ENCODE measurements at places on chromosomes 1 and 21.

GRCh38 chr1:206706298-206706791 is 21.6 kb downstream of the MAPKAPK2 start:
- peak; percentile 87 for DNase-seq

GRCh38 chr1:53390736-53391135 is 62.9 kb upstream of the LRP8 start:
- no peak for DNase-seq

- DNase-seq: peak; percentile 79
Observed at GRCh38 chr1:98364544-98364943, 297.0 kb upstream of the SNX7 start.

- no peak for DNase-seq
Observed at GRCh38 chr1:182575540-182576149, 13.4 kb downstream of the RNASEL start.

GRCh38 chr1:16888860-16889816 is 6.6 kb upstream of the RNU1-2 start:
- DNase-seq: peak; percentile 91

GRCh38 chr1:93676427-93676826 is 5.2 kb downstream of the BCAR3 start:
- DNase-seq: no peak

All from suppressor macrophage (primary cell).